ENCODE measurements at places on chromosomes 4 and X. TPM values are rescaled to one million over a fixed set of nuclear protein-coding genes. Genes with fewer than 3 reads are reported as not detected.

DNA sequence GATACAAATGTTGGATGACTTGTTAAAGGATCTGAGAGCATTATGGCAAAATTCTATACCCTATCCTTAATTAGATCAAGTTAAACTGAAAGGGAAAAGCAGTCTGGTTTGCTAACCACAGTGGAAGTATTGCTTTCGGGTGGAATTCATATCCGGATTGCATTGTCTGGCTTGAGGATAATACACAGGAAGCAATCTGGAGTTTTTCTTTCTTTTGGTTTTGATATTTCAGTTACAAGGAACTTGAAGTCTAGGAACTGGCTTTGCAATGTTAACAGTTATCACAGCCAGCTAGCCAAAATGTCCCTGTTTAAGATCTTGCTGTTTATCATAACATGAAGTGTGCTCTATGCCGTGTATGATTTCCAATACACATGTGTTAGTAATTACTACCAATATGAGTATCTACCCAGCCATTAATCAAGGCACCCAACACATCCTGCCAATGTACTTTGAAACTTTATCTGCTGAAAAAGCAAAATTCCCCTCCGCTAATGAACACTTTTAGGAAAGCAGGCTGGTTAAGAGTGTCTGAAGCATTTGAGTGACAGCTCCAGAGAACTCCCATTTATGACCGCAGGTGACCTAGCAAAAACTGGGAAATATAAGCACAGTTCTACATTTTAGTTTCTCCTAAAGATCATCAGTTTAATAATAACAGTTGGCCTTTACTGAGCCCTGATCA lies 146.4 kb downstream of the PALLD start:
- H3K27me3 ChIP-seq, result no peaks in the 10 kb centered on the region
- no peak overlapping the region for H3K4me3 ChIP-seq
- H3K4me1 ChIP-seq, result no peaks in the 10 kb centered on the region
- no peak for DNase-seq
- no peaks in the 10 kb centered on the region for H3K36me3 ChIP-seq
- H3K27ac ChIP-seq, result no peak overlapping the region

DNA sequence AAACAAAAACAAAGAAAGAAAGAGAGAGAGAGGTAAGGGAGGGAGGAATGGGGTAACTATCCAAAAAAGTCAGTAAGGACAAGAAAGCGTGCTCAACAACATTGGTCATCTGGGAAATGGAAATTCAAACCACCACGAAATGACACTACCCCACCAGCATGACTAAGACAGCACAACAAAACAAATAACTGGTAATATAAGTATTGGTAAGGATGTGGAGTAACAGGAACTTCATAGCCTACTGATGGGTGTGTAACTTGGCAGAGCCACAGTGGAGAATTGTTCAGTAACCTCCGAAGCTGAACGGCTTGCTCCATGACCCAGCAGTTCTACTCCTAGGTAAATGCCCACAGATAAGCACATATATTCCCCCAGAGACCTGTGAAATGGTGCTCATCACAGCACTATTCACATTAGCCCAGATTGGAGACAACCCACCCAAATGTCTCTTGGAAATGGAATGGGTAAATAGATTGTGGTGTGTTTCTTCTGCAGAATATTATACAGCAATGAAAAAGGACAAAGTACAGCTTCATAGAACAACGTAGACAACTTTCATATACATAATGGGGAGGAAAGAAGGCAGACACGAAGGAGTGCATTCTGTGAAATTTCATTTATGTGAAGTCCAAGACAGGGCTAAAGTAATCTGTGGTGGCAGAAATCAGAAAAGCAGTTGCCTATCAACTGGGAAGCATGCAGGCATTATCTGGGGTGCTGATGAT lies 95.5 kb upstream of the ATP6AP2 start:
- peaks cover 2% of the 10 kb centered on the region for H3K36me3 ChIP-seq
- no peak for DNase-seq
- no peak overlapping the region for H3K27ac ChIP-seq
- no peak overlapping the region for H3K4me3 ChIP-seq
- peaks cover 6% of the 10 kb centered on the region for H3K4me1 ChIP-seq
- peaks cover 35% of the 10 kb centered on the region for H3K27me3 ChIP-seq

GRCh38 chr4:78652282-78652876 lies 100.8 kb downstream of the ANXA3 start:
- H3K27me3 ChIP-seq, result peaks cover 27% of the 10 kb centered on the region
- H3K4me3 ChIP-seq, result no peak overlapping the region
- no peaks in the 10 kb centered on the region for H3K36me3 ChIP-seq
- no peak for DNase-seq
- no peak overlapping the region for H3K27ac ChIP-seq

DNA sequence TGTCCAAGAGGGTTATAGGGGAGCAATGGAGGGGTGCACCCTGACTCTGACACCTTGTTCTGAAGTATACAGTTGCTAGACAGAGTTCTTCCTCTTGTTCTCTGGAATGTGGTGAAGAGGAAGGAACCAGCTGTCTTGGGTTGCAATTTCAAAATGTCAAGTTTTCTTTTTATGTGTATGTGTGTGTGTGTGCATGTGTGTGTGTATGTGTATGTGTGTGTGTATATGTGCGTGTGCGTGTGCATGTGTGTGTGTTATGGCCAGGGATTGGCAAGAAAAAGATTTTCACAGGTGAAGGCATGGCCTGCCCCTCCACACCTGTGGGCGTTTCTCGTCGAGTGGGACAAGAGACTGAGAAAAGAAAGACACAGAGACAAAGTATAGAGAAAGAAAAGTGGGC lies 81.6 kb upstream of the ADGRA3 start:
- DNase-seq, result no peak
- no peaks in the 10 kb centered on the region for H3K27me3 ChIP-seq
- H3K4me3 ChIP-seq, result no peak overlapping the region
- H3K4me1 ChIP-seq, result peaks cover 14% of the 10 kb centered on the region

DNA sequence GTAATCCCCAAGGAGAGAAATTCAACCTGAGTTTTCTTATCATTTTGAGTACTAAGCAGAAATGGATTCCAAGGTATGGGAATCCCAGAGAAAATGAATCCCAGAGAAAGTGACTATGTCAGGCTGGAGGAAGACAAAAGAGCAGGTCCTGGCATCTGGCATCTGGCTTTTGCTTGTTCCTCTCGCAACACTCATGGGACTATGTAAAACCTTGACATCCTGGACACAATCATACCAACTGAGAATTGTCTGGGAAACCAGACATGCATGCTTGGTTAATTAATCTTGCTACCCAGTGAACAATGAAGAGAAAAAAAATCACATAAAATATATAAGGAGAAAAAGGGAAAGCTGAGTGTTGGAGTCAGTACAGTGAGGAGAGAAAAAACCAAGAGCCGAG lies 12.9 kb downstream of the DCAF8L1 start:
- H3K4me3 ChIP-seq, result no peak overlapping the region
- no peak for DNase-seq
- H3K4me1 ChIP-seq, result no peaks in the 10 kb centered on the region
- peaks cover 4% of the 10 kb centered on the region for H3K27me3 ChIP-seq

DNA sequence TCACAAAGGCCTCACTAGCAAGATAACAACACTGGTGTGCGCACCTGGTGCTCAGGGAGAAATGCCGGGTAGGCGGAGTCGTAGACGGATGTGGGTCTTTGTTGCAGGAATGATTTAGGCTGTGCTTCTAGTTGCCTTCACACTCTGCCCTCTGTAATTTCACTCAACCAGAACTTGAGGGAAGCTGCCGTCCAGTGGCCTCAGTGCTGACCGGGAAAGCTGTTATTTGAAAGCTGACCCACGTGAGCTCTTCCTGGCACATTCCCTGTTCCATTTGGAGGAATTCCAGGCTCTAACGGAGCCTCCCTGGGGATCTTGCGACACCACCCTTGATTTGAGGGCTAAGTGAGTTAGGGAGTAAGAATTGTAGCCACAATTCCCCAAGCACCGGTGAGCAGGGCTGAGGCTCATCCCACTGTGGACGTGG lies 15.9 kb downstream of the SH3TC1 start:
- H3K4me3 ChIP-seq, result no peak overlapping the region
- H3K27me3 ChIP-seq, result no peaks in the 10 kb centered on the region
- no peak for DNase-seq
- H3K27ac ChIP-seq, result no peak overlapping the region
- H3K36me3 ChIP-seq, result no peaks in the 10 kb centered on the region

DNA sequence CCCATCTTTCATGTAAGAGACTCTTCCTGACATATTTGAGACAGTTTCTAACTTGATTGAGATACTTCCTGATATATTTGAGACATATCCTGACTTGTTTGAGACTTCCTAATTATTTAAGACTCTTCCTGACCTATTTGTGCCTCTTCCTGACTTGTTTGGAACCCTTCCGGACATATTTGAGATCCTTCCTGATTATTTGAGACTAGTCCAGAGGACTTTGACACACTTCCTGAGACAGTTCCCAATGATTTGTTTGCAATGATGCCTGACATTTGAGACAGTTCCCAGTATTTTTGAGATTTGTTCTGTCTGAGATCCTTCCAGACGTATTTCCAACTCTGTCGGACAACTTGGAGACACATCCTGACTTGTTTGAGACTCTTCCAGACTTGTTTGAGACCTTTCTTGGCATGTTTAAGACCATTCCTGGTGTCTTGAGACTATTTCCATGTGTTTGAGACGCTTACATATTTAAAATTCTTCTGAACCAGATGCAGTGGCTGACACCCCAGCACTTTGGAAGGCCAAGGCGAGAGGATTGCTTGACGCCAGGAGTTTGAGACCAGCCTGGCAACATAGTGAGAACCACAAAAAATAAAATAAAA lies 118.9 kb upstream of the USP9X start:
- no peak overlapping the region for H3K27ac ChIP-seq
- peaks cover 7% of the 10 kb centered on the region for H3K36me3 ChIP-seq
- H3K4me1 ChIP-seq, result no peaks in the 10 kb centered on the region
- H3K27me3 ChIP-seq, result peaks cover 35% of the 10 kb centered on the region
- no peak for DNase-seq

IQCM gene
- not detected for total RNA-seq

WDR17 gene
- 0.63 TPM for total RNA-seq

HSFX3 gene
- total RNA-seq, result not detected

PAGE2B gene
- 0.74 TPM for total RNA-seq

Data from activated T-cell treated with anti-CD3 and anti-CD28 coated beads, Interleukin-2, amount 50 U/mL, for 72 hours (primary cell).